ENCODE measurements at places on chromosomes 4 and X.

- DNase-seq, result no peak
Measured at GRCh38 chrX:110241816-110242215, 76.1 kb downstream of the AMMECR1 start.

- no peak for DNase-seq
Measured at GRCh38 chrX:113510586-113510985, 670.0 kb upstream of the AMOT start.

DNA sequence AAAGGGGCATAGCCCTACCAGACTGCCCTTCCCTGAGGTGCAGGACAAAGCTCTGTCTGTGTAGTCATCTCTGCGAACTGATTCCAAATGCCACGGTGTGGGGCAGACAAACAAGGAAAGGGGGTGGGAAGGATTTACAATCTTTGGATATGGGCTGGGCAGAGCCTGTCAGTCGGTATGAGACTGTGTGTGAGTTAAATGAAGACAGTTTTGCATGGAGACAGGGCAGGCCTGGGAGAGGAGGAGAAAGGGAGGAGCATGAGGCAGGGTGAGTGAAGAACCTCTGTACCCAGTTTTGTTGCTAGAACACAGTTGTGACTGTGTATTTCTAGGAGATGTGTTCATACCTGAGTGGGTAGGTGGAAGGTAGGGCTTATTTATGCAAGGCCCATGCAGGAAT lies 59.4 kb upstream of the MSN start:
- no peak for DNase-seq

GRCh38 chr4:132498215-132498614 lies 650.9 kb upstream of the PCDH10 start:
- DNase-seq, result no peak

DNA sequence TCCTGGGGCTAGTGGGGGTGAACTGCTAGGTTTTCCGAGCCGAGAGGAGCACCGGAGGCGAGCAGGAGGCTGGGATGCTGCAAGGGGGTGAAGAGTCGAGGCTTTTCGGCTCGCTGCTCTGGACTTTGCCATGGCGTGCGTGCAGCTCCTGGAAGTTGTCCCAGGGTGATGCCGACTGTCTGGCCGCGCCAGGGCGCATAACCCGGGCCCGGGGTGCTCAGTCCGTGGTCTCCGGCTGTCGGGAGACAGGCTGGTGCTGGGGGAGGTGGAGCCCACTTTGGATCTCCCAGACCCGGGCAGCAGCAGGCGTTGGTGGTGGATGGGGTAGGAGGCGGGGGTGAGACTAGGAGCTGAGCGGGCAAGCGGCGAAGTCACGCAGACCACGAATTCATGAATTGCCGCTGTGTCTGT lies 793 bp downstream of the GRIA3 start:
- DNase-seq, result peak; percentile 35

- DNase-seq, result no peak
Measured at GRCh38 chr4:3441501-3442459, at the start of gene HGFAC. HGFAC (plus strand) TSS chr4:3441968; CDS start chr4:3442002, 34 bp downstream.

- DNase-seq, result peak; percentile 10
Measured at GRCh38 chrX:68462653-68463052, 29.4 kb upstream of the OPHN1 start.

DNA sequence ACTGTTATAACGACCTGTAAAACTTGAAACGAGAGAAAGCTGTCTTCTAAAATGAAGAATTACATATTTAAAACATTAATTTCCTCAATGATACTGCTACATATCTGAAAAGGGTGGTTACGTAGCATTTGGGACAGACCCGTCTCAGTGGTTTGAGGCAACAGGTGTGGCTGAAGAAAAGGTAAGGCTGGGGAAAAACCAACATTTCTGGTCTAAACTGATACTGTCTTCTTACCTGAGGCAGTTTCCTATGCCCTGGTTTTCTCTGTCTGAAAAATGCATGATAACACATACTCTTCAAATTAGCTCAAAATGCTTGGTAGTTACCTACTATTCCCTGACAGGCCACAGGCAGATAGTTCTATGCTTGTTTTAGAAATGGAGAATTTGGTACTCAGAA lies 30.4 kb downstream of the PLS3 start:
- no peak for DNase-seq
